Ascending aorta (tissue), 2 donors: ENCODE measurements at places on chromosomes 16 and 17.
A peak's percentile ranks its signal among the peaks of the same experiment; 100 is the strongest.

- no peaks in the 10 kb centered on the region for H3K4me1 ChIP-seq
- DNase-seq = no peak
- no peaks in the 10 kb centered on the region for H3K36me3 ChIP-seq
- H3K4me3 ChIP-seq = no peak overlapping the region
- no peaks in the 10 kb centered on the region for H3K27me3 ChIP-seq
- no peak overlapping the region for H3K27ac ChIP-seq
Observed at GRCh38 chr16:56331399-56331798, 93.9 kb downstream of the AMFR start.

DNA sequence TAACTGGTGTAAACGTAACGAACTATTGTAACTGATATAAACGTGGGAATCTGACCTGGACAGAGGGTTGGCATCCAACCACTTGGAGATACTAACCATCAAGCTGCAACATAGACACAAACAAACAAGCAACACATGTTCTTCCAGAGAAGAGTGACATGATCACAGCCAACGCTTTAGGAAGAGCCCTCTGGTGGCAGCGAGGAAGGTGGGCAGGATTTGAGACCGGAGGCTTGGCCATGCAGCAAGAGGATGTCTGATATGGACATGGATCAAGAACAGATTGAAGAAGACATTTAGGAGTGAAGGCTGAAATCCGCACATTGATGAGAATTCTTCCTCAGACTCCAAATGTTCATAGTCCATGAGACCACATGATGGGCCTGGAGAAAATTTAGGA lies 40.3 kb upstream of the TNRC6A start:
- H3K4me3 ChIP-seq = no peak overlapping the region
- H3K27ac ChIP-seq = no peak overlapping the region
- H3K4me1 ChIP-seq = peaks cover 7% of the 10 kb centered on the region
- H3K27me3 ChIP-seq = no peaks in the 10 kb centered on the region
- DNase-seq = no peak

- H3K27ac ChIP-seq = no peak overlapping the region
- H3K4me3 ChIP-seq = no peak overlapping the region
- no peak for DNase-seq
- H3K36me3 ChIP-seq = no peaks in the 10 kb centered on the region
Observed at GRCh38 chr17:56774650-56775049, 59.1 kb downstream of the C17orf67 start.

GRCh38 chr16:12168074-12169000 lies 191.8 kb downstream of the SNX29 start:
- H3K4me1 ChIP-seq = no peaks in the 10 kb centered on the region
- H3K4me3 ChIP-seq = no peak overlapping the region
- H3K27me3 ChIP-seq = no peaks in the 10 kb centered on the region
- no peak overlapping the region for H3K27ac ChIP-seq
- no peaks in the 10 kb centered on the region for H3K36me3 ChIP-seq

DNA sequence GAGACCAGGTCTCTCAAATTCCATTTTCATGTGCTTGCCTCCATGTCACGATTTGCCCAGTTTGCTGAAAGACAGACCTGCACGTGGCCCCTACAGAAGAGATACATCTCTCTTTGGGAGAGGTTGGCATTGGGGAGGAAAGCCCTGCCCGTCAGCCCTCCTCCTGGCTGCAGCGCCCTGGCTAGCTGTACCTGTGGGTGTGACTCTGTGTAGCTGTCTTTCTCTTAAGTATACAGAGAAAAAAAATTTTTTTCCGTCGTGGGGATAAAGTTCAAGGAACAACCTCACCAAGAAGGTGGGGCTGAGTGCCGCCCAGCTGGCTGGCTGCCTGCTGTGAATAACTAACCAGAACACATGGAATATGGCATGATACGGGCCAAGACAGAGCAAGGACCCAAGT lies 26.5 kb downstream of the TMEM98 start:
- H3K27ac ChIP-seq = no peak overlapping the region
- H3K4me3 ChIP-seq = no peak overlapping the region
- DNase-seq = no peak
- H3K4me1 ChIP-seq = no peaks in the 10 kb centered on the region
- H3K27me3 ChIP-seq = no peaks in the 10 kb centered on the region

DNA sequence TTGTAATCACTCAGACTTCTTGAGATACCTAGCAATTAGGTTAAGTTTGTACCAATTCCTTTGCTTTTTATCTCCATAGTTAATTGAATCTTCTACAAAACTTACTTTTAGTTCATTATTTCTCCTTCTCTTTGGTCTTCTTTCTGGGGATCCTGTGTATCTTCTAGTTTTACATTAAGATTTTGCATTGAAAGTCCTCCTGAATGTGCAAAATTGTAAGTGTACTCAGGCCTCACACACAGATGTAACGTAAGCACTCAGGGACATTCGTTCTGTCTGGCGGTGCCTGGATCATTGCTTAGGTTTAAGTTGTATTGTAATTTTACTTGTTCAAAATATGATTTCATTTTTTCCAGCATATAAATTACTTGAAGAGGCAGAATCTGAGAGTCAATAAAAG lies 222.6 kb upstream of the CPHXL start:
- no peak for DNase-seq
- no peak overlapping the region for H3K4me3 ChIP-seq
- no peaks in the 10 kb centered on the region for H3K36me3 ChIP-seq
- no peak overlapping the region for H3K27ac ChIP-seq
- H3K27me3 ChIP-seq = no peaks in the 10 kb centered on the region

DNA sequence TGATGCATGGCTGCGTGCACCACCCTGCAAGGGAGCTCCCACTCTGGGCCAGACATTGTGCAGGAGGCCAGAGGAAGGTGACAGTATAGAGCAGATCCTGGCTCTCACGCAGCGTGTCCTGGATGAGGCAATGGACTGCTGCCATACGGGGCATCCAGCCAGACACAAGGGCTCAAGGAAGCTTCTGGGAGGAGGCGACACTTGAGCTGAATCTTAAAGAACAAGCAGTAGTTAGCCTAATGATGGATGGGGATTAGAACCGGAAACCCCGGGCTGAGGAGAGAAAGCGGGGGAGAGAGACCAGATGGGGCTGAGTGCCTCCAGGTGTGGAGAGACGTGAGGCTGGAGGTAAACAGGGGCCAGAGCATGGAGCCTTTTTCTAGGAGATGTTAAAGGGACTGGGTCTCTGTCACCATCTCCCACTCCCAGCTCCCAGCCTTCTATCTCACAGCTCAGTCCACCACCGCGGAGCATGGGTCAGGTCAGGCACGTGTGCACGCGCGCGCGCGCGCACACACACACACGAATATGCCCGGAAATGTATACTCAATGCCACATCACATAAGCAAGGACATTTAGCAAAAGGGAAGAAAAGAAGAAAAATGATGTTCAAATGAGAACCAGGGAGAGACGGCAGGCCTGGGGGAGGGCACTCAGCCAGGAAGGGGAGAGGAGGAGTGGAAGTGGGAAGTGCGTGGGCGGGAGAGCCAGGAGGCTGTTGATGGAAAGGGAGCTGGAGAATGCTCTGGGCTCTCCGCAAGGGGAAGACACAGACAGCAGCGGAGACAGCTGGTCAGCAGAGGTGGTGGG lies 46.3 kb downstream of the CCDC42 start:
- no peaks in the 10 kb centered on the region for H3K36me3 ChIP-seq
- DNase-seq = peak; percentile 84
- H3K4me3 ChIP-seq = peak overlapping the region; percentile 19
- peak overlapping the region; percentile 95 for H3K27ac ChIP-seq

DNA sequence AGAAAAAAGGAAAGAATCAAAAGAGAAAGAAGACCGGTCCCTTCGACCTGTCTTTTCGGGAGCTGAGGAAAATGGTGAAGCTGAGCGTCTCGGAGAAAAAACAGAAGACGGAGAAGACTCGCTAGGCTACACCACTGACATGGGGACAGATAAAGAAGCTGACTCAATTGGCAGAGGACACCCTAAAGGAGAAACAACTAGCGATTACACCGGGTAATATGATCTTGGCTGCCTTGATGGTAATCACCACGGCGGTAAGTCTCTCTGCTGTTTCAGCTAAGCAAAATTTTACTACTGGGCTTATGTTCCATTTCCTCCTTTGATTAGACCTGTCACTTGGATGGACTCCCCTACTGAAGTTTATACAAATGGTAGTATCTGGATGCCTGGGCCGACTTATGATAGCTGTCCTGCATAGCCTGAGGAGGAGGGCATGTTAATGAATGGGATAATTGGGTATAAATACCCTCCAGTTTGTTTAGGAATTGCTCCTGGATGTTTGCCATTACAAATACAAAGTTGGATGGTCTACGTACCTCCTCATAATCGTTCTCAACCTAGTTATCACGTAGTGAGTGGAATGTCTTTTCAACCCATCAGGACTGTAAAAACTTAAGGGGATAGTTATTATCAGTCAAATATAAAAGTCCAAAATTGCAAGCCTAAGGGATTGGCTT lies 24.1 kb downstream of the ALOX15B start:
- peak overlapping the region; percentile 8 for H3K4me3 ChIP-seq
- peaks cover 8% of the 10 kb centered on the region for H3K27me3 ChIP-seq
- no peaks in the 10 kb centered on the region for H3K4me1 ChIP-seq
- H3K36me3 ChIP-seq = no peaks in the 10 kb centered on the region
- DNase-seq = no peak

- H3K36me3 ChIP-seq = no peaks in the 10 kb centered on the region
- DNase-seq = no peak
- no peaks in the 10 kb centered on the region for H3K27me3 ChIP-seq
- no peak overlapping the region for H3K27ac ChIP-seq
- peaks cover 10% of the 10 kb centered on the region for H3K4me1 ChIP-seq
Observed at GRCh38 chr16:14309906-14310305, 238.8 kb downstream of the MRTFB start.

DNA sequence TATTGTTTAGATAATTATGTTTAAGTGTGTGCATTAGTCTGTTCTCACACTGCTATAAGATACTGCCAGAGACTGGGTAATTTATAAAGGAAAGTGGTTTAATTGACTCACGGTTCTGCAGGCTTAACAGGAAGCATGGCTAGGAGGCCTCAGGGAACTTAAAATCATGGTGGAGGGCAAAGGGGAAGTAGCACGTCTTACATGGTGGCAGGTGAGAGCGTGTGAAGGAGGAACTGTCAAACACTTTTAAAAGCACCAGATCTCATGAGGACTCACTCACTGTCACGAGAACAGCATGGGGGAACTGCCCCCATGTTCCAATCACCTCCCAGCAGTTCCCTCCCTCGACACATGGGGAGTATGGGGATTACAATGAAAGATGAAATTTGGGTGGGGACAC lies 203.5 kb upstream of the GOT2 start:
- H3K4me3 ChIP-seq = no peak overlapping the region
- H3K27me3 ChIP-seq = no peaks in the 10 kb centered on the region
- H3K27ac ChIP-seq = no peak overlapping the region
- H3K36me3 ChIP-seq = no peaks in the 10 kb centered on the region
- H3K4me1 ChIP-seq = no peaks in the 10 kb centered on the region

DNA sequence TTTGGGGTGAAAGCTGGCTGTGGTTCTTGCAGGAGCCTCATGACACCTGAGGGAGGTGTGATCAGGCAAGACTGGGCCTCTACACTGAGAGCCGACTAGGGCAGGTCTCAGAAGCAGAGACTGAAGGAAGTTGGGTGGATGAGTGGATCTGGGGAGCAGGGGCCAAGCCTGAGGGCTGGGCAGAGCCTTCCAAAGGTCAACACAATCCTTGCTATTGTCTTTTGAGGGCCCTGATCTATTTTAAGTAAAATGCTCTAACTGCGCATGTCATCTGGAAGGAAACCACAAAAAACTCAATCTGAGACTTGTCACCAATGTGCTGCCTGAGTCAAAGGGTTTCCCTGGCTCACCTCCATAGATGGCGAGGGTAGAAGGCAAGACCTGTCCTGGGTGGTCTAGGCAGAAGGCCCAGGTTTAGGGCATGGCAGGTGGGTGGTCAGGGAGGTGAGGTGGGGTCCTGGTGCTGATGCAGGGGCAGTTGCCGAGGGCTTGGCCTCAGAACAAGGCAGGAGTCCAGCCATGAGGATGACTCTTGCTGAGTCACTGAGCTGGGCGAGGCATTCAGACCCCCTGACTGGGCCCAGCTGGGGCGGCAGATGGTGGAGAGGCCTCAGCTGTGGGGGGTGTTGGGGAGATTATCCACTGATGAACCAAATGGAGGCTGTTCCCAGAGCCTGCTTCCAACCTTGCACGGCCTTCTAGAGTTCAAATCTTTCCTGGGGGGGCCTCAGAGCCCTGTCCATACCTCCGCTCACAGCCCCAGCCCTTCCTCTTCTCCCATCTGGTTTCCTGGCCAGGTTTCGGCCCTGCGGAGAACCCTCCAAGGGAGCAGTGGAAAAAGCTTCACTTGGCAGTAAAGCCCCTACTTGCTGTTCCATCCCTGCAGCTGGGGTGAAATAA lies 5.1 kb downstream of the MVP start:
- peaks cover 1% of the 10 kb centered on the region for H3K36me3 ChIP-seq
- H3K27me3 ChIP-seq = no peaks in the 10 kb centered on the region
- H3K4me1 ChIP-seq = peaks cover 28% of the 10 kb centered on the region
- peak overlapping the region; percentile 88 for H3K27ac ChIP-seq
- no peak for DNase-seq

- no peaks in the 10 kb centered on the region for H3K36me3 ChIP-seq
- H3K27ac ChIP-seq = no peak overlapping the region
- no peak for DNase-seq
- no peaks in the 10 kb centered on the region for H3K27me3 ChIP-seq
Observed at GRCh38 chr17:33115366-33115765, 123.7 kb downstream of the SPACA3 start.

- H3K27ac ChIP-seq = no peak overlapping the region
- H3K4me3 ChIP-seq = no peak overlapping the region
Observed at GRCh38 chr16:19162085-19162484, 6.0 kb upstream of the SYT17 start.

DNA sequence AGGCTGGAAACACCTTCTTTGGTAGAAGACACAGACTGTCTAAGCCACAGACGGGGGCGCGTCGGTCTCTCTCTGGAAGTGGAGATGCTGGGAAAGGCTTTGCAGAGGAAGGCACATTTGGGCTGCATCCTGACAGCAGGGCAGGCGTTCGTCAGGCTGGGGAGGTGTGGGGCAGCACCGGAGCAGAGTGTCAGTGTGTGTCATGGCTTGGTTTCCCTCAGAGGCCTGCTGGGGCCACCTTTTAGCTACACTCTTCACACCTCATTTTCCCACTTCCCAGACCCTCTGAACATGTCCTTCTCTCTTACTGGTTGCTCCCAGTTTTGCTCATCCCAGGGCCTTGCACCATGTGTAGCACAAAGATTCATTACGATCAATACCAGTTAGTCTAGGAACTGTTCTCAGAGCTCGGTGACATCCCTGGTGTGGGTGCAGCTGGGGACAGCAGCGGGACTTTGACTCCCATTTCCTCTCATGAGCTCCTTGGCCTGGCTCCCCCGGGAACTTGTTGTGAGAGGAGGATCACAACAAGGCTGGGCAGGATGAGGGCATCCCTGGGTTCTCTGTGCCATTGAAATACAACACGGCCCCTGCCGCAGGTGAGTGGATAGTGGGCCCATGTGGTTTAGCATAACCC lies 33.1 kb downstream of the SMARCE1 start:
- H3K4me1 ChIP-seq = no peaks in the 10 kb centered on the region
- H3K36me3 ChIP-seq = no peaks in the 10 kb centered on the region
- no peak overlapping the region for H3K27ac ChIP-seq
- no peak for DNase-seq

DNA sequence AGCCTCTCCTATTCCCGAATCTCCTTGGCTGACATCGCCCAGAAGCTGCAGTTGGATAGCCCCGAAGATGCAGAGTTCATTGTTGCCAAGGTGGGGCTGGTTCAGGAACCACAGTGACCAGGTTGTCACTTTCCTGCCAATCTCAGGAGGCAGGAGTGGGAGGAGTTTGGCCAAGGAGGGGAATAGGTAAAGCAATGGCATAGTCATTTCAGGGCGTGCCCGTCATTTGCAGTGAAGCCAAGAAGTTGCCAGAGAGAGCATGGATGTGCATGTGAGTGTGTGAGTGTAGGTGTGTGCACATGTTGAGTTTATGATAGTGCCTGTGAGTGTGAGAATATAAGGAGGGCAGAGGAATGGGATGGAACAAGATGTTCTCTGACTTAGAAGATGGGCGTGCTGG lies 14.8 kb downstream of the PSMD3 start:
- H3K27me3 ChIP-seq = no peaks in the 10 kb centered on the region
- no peak overlapping the region for H3K27ac ChIP-seq
- H3K36me3 ChIP-seq = peaks cover 75% of the 10 kb centered on the region
- no peaks in the 10 kb centered on the region for H3K4me1 ChIP-seq
